ENCODE measurements at places on chromosomes 7 and 10. TPM values are rescaled to one million over a fixed set of nuclear protein-coding genes. Genes with fewer than 3 reads are reported as not detected.

GRCh38 chr10:131219584-131219886, 92.0 kb downstream of the TCERG1L start:
- DNase-seq = no peak

DNA sequence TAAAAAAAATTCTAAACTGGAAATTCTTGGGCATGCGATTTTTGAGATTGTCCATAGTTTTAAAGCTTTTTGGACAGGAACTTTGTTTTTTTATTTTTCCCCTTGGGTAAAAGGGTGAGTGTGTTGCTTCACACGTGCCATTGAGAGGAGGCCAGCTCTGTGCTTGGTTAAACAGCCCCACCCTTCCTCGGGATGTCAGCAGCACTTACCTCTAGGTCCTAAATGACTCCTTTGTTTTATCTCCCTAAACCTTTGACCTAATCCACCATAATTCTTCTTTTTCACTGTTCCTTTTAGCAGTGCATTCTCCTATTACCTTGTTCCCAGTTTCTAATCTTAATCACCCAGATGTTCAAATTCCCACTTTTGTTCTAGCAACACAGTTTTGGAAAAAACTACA, 83.5 kb downstream of the SEMA3D start:
- DNase-seq = no peak

GRCh38 chr10:44809647-44810046, 101.5 kb upstream of the TMEM72 start:
- DNase-seq = peak; percentile 23

GRCh38 chr10:49631975-49632374, 18.1 kb downstream of the CHAT start:
- no peak for DNase-seq

The TMEM178B gene
- 0.43 TPM for total RNA-seq
